NCI-H226 (cell line): ENCODE measurements at places on chromosomes 1 and 21.

- no peak for DNase-seq
These were observed 150.5 kb upstream of the DUSP10 start for GRCh38 chr1:221892301-221892830.

DNA sequence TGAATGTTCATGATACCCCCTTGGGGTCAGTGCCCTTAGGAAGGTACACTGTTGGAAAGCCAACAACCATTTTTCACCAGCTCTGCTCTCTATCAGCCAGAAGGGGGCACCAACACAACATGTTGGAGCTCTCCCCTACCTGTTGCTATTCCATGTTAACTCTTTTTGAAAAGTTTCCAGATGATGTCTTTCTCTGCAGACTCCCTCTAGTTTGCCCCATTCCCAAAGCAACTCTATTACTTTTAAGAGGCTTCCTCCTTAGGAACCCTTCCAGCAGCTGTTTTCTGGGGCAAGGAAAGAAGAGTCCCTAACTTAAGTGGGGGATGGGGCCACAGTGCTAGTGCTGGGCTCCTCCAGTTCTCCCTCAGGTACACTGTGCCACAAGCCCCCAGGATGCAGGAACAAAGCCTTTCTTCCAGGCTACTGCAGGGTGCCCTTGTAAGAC lies 22.9 kb upstream of the NDC1 start:
- peak; percentile 29 for DNase-seq

DNA sequence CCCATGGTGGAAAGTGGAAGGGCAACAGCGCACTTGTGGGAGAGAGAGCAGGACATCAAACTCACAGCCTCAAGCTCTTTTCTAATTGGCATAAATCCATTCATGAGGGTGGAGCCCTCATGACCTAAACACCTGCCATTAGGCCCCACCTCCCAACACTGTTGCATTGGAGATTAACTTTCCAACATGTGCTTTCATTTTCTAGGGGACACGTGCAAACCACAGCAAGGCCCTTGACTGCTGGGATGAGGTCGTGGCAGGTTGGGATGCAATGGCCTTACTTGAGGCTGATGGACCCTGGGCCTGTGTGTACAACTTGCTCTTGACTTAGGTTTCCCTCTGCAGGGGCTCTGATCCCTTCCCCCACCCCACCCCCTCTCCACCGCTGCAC lies 35.9 kb upstream of the NEK2 start:
- DNase-seq, result no peak

DNA sequence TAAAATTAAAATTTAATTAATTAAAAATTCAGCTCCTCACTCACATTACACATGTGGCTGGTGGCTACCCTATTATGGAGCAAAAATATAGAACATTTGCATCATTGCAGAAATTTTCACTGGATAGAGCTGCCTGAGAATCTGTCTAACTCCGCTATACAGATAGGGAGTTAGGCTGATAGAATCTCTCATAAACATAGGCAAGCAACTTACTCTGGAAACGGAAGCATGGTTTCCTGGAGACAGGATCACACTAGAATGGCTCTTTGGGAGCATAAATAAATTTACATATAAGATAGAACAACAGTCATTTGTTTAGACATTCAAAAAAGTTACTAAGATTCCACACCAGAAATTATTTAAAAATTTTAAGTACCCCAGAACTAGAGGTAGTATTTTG lies 12.2 kb upstream of the LAMC2 start:
- DNase-seq, result no peak

- DNase-seq, result no peak
These were observed 4.4 kb downstream of the PSEN2 start for GRCh38 chr1:226874579-226875425.

- DNase-seq, result peak; percentile 55
These were observed 6.7 kb upstream of the HUNK start for GRCh38 chr21:31866077-31866511.

DNA sequence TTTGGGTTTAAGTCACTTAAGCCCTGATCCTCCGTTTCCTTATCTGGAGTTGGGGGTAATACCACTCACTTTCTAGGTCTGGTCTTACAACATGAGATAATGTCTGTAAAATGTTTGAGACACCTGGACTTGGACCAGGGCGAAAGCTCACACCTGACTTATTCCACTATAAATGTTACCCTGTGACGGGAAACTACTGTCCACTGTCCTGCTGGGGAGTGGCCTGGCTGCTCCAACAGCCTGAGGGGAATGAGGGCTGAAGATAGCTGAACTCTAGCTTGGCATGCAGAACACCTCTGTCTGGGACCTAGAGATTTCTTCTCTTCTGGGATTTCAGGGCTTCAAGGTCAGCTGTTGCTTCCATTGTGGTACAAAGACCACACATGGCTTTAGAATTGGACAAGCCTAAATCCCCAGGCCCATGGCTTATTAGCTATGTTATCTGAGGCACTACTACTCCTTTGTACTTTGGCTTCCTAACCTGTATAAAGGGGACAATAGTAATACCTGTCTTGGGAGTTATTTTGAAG lies 9.5 kb upstream of the A3GALT2 start:
- no peak for DNase-seq
